ENCODE measurements at places on chromosomes 5 and 9.

- DNase-seq = no peak
These were observed 265.4 kb upstream of the VLDLR start for GRCh38 chr9:2356041-2356790.

DNA sequence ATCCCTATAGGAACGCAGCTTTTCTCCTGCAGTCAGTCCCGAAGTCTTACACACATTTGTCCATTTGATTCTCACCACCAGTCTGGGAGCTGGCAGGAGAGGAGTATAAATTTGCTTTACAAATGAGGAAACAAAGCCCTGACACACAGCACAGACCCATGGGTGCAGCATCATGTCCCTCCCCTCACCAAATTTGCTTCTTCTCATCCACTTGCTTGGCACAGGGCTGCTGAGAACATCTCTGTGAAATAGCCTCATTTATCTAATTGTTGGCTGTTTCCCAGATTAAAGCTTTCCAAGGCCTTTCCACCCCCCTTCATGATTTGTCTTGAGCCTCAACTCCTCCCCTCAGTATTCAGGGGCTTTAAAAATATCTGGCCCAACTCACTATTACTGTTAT is 11.3 kb upstream of the ADRB2 start:
- no peak for DNase-seq

DNA sequence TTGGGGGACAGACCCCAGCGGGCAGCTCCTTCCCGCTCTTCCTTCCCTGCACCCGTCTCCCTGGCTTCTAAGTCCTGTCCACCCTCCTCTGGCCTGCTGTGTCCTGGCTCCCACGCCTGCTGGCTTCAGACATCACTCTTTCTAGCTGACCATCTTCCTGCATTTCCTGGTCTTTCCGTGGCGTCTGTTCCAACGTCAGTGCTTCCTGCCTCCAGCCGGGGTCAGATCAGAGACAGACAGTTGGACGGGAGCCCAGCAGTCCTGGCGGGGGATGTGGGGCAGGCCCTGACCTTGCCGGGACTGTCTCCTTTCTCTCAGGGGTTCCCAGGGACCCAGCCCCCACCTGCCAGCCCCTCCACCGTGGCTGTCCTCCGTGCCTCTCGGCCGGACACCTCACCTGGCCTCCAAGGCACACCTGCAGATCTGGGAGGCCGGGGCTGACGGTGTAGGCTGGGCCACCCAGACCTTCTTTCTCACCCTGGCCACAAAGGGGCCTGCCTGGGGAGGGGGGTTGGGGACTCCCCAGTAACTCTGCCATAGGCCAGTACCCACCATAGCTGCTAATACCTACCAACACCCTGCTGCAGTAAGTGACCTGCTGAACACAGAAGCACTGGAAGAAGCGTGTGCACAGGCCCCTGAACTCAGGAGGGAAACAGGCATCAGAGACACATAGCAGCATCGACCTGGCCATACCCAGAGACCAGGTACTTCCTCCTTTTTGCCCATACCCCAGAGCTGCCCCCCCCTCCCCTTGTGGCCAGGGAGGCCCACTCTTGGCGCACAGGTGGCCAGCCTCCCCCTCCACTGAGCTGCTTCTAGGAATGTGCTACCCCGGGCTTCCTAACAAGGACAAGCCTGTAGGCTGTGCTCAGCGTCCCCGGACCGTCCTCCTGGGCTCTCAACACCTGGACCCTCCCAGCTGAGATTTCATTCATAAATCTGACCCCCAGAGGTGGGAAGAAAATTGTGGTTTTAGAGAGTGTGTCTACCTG is 5.1 kb downstream of the NRARP start:
- DNase-seq = no peak

DNA sequence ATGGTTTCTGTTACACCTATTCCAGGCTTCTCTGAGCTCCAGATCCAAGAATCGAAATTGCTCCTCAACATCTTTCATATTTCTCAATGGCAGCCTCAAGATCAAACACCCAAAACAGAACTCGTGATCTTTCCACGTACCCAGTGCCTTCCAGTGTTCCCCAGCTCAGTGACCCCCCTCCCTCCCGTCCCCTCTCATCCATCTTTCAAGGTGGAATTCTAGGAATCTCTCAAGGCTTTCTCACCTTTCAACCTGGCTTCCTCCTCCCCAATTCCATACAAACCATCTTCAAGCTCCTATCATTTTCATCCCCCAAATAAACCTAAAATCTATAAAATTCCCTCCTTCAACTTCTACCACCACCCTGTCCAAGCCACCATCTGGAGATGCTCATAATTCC is 615.3 kb downstream of the BNC2 start:
- DNase-seq = no peak

- no peak for DNase-seq
These were observed 387.1 kb upstream of the IZUMO3 start for GRCh38 chr9:24932785-24933184.

DNA sequence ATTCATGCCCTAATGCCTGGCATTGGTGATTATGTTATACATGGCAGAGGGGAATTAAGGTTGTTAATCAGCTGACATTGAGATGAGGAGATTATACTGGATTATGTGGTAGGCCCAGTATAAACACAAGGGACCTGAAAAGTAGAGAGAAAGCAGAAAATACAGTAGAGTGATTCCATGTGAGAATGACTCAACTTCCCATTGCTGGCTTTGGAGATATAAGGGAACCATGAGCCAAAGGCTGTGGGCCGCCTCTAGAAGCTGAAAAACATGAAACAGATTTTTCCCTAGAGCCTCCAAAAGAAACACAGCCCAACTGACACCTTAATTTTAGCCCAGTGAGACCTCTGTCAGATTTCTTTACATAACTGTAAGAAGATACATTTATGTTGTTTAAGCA is 65.0 kb upstream of the CTXN3 start:
- DNase-seq = no peak

- DNase-seq = no peak
These were observed 378.1 kb upstream of the TLE4 start for GRCh38 chr9:79193501-79194223.

- no peak for DNase-seq
These were observed 205.9 kb upstream of the NREP start for GRCh38 chr5:111962906-111963305.

GRCh38 chr5:163190784-163191183 is 246.6 kb upstream of the CCNG1 start:
- no peak for DNase-seq

DNA sequence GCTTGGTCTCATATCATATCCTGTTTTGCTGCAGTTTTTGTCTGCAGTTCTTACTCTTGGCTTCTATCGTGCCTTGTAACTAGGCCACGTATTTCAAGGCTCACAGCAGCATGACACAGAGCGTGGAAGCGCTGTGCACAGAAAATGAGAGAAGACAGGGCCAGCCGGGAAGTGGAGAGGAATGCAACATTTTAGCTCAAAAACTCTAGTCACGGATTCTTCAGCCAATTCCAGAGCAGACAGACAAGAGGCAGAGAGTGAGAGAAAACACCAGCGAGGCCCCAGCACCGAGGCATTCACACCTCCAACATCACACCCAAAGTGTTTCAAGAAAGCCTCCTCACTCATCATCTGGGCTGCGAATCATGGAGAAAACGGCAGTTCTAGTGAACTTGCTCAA is 160.8 kb downstream of the DNAH5 start:
- no peak for DNase-seq

- DNase-seq = no peak
These were observed 183.2 kb upstream of the POU5F2 start for GRCh38 chr5:93924628-93925027.

GRCh38 chr5:9059920-9060691 is 485.8 kb downstream of the SEMA5A start:
- no peak for DNase-seq

GRCh38 chr5:141869514-141869913 is 8.7 kb downstream of the PCDH1 start:
- DNase-seq = no peak

DNA sequence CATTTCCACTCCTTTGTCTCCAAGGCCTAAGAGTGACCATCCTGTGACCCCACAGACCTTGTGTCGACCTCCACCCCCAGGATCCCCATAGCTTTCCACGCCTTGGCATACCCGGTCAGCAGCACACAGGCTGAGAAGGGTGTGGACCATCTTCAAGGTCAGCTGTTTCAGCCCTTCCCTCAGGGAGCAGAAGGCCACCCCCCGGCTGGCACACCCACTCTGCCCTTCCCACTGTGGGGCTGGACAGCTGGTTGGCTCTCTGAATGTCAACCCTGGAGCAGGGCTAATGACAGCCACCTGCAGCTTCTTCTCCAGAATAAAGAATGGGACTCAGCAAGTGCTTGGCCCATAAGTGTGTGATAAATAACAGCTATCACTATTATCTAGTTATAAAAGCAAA is 93.1 kb downstream of the OLFM1 start:
- no peak for DNase-seq

GRCh38 chr5:157400741-157401495 is 59.1 kb upstream of the NIPAL4 start:
- DNase-seq = no peak

DNA sequence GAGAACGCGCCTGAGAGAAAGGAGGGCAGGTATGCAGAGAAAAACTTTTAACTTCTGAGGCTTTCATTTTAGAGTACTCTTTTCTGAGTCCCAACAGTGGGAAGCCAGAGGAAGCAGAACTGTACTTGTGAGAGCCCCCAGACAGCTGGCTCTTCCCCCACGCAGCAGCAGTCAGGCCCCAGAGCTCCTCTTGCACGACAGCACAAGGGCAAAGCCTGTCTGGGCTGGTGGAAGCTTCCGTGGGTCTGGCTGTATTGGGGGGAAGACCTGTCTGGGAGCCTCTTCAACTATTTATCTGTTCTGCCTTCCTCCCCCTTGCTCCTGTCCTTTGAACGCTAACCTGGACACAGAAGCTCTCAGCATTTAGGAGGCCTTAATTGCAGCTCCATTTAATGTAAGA is 68.2 kb downstream of the THBS4 start:
- no peak for DNase-seq

- no peak for DNase-seq
These were observed 16.2 kb upstream of the TJP2 start for GRCh38 chr9:69157751-69158466.

DNA sequence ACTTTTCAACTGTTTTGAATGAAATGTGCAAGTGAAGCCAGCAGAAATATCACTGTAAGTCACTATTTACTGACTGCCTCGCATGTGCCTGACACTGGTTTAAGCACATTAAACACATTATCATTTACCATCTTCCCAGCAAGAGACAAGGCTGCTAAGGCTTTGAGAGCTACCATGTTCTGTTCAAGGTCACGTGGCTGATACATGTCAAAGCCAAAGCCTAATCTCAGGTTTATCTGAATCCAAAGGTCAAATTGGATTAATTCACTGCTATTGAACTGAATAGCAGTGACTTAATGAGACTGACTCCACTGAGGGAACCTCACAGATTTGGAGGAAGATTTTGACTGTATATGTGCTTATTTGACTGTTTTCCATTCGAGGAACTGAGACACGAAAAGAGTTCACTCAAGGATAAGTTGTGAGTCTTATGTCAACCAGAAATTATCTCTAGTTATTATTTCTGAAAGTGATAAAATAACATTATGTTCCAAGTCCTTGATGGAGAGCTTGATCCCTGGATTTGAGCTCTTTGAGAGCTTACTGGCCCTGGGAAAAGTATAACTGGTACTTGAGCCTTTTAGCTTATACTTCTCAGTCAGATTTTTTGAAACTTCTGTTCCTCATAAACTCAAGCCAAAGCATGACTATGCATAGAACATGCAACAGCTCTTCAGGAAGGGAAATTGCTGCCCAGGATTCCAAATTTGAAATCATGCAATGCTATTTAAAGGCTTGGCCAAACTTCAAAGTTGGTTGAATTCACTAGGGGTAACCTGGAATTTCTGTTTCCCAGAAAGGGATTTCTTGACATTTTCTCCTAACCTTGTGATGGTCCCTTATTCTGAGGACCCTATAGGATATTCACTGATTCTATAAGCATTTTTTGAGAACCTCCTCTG is 23.4 kb upstream of the ARHGAP26 start:
- DNase-seq = no peak

GRCh38 chr5:81068635-81069034 is 108.5 kb downstream of the RASGRF2 start:
- DNase-seq = no peak

GRCh38 chr9:127979015-127979332 is 1.8 kb downstream of the EEIG1 start:
- no peak for DNase-seq

DNA sequence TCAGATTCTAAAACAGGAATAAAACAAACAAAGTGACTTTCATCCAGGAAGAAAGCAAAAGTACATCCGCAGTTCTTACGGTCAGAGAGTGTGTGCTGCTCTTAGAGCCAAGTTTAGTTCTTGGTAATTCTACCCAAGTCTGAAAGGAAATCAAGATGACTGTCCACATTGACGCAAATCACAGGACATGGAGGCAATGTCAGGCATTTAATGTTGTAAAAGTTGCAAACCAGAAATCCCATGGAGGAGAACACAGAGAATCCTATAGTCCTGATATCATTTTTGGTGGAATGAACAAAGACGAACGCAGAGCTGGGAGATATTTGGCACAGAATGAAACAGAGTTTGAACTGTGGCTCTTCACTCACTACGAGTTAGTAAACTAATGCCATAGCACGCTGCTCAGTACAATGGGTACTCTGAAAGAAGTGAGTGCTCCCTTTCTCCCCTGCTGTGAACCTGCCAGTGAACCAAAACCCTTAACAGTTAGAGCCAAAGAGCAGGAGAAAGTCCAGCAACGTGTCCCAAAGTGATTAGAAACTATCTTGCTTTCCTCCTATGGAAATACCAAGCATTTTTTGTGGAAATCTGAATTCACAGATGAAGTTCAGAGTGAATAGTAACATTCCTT is 74.3 kb downstream of the MUSK start:
- no peak for DNase-seq

DNA sequence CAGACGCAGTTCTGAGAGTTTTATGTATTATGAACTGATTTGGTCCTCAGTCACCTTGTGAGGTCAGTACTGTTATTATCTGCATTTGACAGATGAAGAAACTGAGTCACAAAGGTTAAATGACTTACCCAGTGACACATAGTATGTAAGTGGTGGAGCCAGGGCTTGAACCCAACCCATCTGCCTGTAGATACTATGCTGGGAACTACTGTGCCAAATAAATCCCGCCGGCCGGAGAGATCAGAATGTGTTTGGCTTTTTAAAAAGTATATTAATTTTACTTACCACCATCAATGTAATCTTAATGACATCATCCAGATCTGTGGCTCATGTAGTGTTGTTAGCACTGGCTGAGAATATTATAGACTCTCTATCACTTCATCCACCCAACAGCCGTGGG is 80.8 kb downstream of the ZNF618 start:
- no peak for DNase-seq

DNA sequence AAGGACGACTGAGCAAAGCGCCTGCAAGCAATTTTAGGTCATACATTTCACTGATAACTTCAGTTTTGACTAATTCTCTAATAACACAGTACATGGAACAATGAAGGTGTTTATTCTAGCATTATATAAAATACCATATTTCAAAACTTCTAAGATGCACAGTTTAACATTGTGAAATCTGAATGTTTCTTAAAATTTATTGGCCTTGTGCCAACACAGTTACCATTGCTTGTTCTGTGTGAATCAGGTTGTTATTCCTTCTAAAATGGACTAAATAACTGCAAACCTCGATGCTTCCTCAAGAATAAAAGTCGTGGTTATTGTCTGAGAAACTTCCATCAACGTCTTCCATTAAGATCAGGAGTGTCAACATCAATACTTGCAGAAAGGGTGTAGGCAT is 8.0 kb downstream of the MCC start:
- DNase-seq = no peak
